Heart left ventricle (tissue), 16 donors: ENCODE measurements at places on chromosomes 6 and 20. TPM values are rescaled to one million over a fixed set of nuclear protein-coding genes. Genes with fewer than 3 reads are reported as not detected.

The SAMD3 gene
- 0.81 TPM for total RNA-seq

GRCh38 chr6:159943968-159944598 is 24.8 kb upstream of the IGF2R start:
- no peak for DNase-seq

The HDGFL1 gene
- total RNA-seq, result not detected

The NFATC2 gene
- 7.6 TPM for total RNA-seq

- DNase-seq, result peak; percentile 71
Observed at GRCh38 chr6:108798670-108799353, 49.4 kb upstream of the ARMC2 start.

DNA sequence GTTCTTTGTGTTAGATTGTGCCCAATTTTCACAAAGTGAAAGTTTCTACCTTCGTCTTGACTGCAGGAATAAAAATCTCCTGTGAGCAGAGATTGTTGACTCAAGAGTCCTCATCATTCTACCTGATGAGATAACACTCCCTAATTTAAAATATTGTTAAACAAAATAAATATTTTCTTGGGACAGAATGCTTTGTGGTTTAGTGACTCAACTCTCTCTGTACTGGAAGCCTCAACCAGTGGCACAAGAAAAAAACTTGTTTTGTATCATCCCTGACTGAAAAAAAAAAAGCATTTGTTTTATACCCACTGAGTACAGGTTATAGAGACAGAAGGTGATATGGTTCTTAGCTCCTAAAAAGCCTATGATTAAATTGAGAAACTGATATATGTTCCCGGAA is 78.9 kb downstream of the CRYBG1 start:
- DNase-seq, result no peak

DNA sequence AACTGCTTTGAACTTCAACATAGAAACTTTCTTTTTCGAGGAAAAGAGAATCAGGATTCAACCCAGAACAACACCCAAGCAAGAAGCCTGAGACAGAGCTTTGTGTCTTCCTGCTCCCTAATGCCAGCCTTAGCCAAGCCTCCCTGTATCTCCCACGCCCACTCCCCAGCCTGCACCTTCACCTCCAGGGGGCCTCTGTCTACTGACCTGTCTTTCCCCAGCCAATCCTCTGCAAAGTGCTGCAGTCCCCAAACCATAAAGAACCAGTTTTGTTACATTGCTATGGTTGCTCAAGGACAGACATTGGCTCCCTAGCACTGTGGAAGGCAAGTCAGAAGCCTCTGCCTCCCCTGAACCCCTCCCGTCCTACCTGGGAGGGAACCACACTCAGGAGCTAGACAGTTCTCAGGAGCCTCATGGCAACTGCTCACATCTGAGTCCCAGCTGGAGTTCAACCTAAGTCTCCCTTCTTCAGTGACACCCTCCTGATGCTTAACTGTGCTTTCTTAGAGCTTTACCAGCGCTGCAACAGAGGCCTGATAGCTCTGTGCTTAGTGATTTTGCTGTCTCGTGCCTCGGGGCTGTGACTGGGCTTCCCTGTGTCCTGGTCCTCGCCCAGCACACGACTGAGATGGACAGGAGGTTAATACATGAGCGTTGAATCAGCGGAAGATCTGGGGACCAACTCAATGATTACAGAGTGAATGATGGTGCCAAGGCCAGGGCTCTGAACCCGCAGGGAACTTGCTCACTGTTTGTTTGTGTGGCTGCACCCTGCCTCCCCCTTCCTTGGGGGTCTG is 101.5 kb upstream of the DUSP22 start:
- no peak for DNase-seq

GRCh38 chr6:158500016-158500735 is 59.7 kb upstream of the TMEM181 start:
- no peak for DNase-seq
